ENCODE measurements at places on chromosomes 2 and 18.

DNA sequence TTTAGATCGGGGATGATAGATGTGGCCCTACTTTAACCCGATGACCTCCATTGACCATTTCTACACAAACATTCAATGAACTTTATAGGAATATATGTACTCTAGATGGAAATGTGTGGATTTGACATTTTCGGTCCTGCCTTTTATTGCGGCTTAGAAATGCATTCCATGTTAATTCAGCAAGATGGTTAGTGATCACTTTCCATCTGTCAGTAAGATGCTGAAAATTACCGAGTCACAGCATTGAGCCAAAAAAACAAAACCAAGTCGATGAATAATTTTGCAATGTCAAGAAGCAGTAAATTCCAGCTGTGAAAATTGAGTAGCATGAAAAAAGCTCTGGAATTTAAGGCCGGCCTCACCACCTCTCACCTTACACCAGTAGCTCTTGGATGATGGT, 1642.6 kb upstream of the NXPH2 start:
- DNase-seq: no peak

DNA sequence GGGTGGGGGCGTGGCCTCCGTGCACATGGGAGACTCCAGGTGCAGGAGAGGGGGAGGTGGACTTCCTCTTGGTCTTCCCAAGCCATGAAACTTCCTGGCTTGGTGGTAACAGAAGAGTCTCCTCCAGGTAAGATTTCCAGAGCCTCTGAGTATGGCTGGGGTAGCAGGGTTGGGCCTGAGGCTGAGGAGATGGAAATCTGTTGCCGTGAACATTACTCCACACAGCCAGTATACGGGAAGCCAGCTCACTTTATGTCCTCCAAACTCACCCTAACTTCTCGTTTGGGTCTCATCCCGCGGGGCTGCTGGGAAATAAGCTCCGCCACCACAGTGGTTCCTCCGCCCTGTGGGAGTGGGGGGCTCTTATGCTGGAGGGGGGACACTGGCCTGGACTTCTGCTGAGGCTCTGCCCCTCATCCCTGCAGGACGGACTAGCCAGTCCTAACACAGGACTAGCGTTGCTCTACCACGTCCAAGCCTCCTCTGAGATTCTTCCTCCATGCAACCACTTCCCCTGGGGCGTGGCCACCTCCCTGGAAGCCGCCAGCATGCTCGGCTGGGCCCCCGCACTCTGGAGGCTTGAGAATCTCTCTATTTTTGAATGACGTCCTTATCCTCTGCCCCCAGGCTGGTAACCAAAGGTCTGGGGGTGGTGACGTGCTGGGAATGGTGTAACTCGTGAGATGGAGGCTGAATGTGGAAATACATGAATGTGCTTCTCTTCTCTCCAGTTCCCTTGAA, 777 bp upstream of the RAB17 start:
- DNase-seq: no peak

DNA sequence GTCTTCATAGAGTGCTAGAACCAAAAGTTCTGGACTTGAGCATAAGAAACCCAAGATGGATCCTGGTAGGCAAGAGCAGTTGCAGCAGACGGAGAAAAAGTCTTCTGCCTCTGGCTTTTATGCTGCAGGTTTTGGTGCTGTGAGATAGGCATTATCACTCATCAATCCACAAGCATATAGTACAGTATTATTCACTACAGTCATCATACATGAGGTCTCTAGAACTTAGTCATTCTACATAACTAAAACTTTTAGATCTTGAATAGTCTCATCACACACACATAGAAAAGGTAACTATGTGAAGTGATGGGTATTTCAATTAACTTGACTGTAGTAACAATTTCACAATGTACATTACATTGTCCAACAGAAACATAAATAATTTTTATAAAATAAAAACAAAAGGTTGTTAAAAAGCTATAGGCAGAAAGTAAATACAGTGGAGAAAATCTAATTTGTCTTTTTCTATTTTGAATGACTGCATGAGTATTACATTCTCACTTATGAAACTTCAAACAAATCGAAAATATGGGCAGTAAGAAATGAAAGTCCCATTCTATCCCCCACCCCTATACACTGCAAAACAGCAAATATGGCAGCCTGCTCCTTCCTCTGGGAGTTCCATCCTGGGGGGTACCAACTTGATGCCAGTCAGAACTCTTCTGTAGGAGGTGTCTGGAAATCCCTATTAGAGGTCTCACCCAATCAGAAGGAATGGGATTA, 534.3 kb upstream of the ACVR2A start:
- DNase-seq: no peak

DNA sequence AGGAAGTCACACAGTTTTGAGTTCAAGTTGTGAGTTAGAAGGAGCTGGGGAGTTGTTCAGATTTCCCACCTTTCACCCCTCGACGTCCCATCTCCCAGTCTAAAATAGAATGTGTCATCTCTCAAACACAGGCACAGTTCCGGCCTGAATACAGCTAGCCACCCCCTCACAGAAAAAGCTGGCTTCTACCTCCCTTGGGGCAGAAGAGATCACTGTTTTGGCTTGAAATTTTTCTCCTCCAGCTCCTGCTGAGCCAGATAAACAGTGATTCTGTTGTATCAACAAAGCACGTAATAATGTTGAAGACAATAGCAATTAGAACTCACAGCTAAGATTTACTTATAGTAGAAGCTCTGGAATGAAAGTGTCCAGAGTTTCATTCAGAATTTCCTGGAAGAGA, 74.7 kb downstream of the KIAA2012 start:
- DNase-seq: peak; percentile 55

DNA sequence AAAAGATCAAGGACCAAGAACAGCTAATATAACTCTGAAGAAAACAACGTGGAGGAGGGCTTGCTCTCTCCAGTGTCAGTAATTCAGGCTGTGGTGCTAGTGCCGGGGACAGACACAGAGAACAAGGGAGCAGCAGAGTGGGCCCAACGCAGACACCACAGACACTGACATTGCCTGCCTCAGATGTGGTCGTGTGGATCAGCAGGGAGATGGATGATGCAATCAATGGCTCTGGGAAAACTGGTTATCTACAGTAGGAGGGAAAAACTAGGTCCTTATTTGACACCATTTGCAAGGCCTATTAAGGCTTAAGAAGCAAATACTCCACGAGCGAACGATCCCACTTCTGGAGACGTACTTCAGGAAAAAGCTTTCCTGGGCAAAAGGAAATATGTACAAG, 36.1 kb downstream of the HDLBP start:
- DNase-seq: peak; percentile 33

DNA sequence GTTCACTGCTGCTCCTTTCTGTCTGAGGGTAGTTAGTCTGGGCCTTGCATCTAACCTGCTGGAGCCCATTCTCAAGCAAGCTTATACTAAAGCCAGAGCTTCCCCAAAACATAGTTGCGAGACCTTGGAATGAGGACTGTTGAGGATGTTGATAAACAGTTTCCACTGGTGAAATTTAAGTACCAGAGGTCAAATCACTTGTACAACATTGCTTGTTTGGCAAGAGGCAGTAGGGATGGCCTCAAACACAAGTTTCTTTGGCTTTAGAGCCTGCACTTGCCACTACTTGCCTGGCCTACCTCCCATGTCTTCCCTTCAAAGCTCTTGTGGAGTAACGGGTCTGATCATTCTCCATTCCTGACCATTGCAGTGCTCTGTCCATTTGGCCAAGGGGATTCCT, 262.7 kb downstream of the FHOD3 start:
- no peak for DNase-seq

All from IMR-90 (cell line).